T-helper 2 cell (primary cell): ENCODE measurements at places on chromosomes 16 and 17.

DNA sequence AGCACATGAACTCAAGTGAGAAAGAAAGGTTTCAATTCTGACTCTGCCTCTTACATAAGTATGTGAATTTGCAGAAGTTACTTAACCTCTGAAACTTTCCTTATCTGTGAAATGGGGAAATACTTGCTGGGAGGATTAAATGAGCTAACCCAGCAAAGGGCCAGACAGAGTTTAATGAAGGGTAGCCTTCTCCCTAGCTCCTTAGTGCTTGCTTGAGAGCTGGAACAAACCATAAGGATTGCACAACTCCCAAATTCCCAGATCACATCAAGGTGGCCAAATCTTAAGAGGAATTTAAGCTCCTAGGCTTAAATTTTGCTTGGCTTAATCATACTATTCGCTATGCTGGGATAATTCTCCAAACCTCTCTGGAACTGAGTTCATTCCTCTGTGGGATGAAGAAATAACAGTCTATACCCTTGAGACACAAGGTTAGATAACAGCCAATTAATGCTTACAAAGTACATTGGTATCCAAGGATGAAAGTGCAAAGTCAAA is 11.8 kb upstream of the WSB1 start:
- no peak for DNase-seq

DNA sequence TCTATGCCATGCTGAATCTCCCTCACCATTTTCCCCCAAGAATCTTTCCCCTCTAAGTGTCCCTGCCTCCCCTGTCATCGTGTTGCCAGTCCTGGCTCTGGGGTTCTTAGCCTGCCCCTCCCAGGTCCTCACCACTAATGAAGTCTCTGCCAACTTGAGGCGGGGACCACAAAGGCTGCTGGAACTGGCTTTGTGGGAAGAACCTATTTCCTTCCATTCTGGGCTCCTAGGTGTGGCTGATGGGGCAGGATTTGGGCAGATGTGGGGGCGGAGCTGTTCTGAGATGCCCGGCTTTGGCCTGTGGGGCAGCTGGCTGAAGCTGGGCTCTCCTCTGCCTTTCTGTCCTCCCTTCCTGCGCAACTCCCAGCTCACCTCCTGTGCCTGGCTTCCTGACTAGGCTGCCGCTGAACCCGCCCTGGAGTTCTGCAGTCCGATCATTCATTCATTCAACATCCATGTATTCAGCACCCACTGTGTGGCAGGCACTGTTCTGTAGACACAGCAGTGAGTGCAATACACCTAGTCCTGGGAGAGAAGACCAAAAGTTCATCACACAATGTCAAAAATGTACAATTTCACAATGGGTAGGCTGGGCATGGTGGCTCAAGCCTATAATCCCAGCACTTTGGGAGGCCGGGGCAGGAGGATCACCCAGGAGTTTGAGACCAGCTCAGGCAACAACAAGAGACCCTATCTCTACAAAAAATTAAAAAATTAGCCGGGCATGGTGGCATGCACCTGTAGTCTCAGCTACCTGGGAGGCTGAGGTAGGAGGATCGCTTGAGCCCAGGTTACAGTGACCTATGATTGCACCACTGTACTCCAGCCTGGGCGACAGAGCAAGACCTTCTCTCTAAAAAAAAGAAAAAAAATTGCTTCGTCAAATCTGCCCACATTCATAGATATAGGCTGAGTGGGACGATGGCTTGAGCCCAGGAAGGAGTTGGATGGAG is 1.9 kb upstream of the SNN start:
- no peak for DNase-seq

DNA sequence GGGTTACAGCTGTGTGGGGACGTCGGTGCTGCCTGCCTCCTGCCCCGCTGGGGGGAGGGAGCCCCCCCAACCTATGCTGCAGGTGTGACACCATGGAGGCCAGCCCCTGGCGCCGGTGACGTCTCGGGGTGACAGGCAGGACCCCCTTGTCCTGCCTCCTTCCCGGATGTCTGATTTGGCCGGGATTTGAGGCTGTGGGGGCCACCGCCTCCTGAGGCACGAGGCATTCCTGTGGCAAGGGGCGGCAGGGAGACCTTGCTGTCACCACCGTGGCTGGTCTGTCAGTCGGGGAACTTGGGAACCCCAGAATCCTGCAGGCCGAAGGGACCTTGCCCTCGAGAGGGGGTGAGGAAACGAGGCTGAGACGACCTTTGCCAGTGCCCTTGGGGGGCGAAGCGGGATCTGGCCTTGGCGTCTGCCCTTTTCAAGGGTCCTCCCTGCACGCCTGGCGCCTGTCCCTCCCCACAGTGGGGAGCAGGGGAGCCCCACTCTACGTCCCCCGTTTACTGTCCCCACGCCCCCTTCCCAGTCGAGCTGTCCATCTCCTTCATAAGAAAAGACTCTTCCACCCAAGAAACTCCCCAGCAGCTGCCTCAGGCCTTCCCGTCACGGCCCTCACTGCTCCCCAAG is 74.4 kb downstream of the METRNL start:
- DNase-seq, result no peak

DNA sequence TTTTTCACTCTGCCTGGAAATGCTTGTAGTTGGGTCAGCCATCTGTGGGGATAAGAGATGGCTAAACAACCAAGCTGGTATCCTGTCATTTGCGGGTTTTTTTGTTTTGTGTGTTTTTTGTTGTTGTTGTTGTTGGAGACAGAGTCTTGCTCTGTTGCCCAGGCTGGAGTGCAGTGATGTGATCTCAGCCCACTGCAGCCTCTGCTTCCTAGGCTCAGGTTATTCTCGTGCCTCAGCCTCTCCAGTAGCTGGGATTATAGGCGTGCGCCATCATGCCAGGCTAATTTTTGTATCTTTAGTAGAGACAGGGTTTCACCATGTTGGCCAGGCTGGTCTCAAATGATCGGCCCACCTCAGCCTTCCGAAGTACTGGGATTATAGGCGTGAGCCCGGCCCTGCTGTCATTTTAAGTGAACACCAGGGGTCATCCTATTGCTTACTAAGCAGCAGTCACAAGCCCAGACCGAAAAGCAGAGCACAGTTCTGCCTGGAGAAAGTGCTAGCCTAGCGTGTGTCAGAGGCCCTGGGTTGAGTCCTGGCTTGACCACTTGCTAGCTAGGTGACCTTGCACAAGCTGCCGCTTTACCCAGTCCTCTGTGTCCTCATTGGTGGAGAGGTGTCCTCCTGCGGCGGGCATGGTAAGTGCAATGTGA is 4.6 kb downstream of the SMCR8 start:
- DNase-seq, result peak; percentile 46

DNA sequence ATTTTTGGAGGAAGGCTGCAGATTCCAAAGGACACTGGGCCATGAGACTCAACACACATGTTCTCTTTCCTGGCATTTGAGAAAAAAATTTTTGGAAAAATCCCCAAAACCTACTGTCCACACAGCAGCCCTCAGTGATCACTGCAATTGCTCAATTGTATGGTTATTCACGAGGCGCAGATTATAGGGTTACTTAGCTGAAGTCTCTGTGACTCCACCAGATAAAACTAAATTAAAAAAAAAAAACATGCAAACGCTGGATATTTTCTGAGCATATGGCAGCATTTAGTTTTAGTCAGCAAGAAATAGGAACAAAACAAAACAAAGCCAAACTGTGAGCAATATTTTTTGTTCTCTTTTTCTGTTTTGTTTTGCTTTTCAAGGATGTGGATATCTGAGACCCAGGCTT is 83.8 kb upstream of the FAM20A start:
- DNase-seq, result no peak

GRCh38 chr16:74451951-74452758 is 30.9 kb upstream of the CLEC18B start:
- no peak for DNase-seq

DNA sequence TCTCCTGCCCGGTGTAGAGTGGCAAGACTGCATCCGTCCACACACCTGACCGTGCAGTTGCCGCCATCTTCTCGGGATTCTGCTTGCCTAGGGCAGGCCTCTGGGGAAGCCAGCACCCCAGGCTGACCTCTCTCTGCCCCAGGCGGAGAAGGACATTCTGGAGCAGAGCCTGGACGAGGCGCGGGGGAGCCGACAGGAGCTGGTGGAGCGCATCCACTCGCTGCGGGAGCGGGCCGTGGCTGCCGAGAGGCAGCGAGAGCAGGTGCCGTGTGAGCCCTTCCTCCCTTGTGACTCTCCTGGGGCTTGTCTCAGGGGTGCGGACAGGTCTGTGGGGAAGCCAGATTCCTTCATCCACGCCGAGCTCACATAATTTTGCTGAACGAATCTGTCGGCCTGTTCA is 19.8 kb downstream of the CARD14 start:
- DNase-seq, result no peak

DNA sequence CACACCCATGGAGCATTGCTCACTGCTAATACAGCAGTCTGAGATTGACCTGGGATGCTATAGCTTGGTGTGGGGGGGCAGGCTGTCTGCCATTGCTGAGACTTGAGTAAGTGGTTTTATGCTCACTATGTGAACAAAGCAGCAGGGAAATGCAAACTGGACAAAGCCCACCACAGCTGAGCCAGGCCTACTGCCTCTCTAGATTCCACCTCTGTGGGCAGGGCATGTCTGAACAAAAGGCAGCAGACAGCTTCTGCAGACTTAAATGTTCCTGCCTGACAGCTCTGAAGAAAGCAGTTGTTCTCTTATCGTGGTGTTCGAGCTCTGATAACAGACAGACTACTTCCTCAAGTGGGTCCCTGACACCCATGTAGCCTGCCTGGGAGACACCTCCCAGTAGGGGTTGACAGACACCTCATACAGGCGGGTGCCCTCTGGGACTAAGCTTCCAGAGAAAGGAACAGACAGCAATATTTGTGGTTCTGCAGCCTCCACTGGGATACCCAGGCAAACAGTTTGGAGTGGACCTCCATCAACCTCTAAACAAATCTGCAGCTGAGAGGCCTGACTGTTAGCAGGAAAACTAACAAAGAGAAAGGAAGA is 2204.8 kb downstream of the TP53TG3F start:
- DNase-seq, result no peak

DNA sequence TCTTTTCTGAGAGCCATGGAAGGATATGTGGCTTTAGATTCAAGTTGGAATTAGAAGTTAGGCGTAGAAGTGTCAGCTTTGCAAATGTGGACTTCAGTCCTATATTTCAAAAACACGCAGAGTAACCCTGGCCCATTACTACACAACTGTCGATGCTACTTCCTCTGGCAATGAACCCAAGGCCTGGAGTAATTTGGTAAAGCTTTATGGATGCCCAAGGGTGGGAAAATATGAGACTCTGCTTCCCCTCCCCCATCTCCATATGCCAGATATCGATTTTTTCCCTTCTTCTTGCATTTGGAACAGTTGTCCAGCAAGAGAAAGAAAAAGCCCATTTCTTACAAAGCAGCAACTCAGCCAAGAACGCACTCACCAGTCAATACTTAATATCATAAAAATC is 2.9 kb upstream of the MAP1LC3B start:
- no peak for DNase-seq

- no peak for DNase-seq
These were observed 124.5 kb downstream of the PRKCB start for GRCh38 chr16:23960081-23960885.

DNA sequence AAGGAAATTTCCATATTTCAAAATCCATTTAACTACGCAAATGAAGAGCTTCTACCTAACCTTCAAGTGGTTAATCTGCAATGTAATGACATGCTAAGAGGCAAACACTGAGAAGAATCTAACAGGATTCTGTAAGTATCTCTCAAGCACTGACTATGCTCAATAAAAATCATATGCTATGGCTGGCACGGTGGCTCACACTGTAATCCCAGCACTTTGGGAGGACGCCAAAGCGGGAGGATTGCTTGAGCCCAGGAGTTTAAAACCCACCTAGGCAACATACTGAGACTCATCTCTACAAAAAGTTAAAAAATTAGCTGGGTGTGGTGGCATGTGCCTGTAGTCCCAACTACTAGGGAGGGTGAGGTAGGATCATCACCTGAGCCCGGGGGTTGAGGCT is 32.7 kb downstream of the GNA13 start:
- no peak for DNase-seq

- no peak for DNase-seq
These were observed 6.5 kb downstream of the IRX5 start for GRCh38 chr16:54936979-54937670.

DNA sequence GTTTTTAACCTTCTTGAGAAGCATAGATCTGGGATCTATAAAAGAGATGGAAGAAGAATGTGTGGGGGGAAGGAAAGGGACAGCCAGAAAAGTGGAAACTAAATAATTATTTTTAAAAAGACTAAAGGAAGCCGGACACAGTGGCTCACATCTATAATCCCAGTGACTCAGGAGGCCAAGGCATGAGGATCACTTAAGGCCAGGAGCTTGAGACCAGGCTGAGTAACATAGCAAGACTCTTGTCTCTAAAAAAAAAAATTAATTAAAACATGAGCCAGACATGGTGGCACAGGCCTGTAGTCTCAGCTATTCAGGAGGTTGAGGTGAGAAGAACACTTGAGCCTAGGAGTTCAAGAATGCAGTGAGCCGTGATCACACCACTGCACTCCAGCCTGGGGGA is 335.1 kb downstream of the GRIN2A start:
- DNase-seq, result no peak

DNA sequence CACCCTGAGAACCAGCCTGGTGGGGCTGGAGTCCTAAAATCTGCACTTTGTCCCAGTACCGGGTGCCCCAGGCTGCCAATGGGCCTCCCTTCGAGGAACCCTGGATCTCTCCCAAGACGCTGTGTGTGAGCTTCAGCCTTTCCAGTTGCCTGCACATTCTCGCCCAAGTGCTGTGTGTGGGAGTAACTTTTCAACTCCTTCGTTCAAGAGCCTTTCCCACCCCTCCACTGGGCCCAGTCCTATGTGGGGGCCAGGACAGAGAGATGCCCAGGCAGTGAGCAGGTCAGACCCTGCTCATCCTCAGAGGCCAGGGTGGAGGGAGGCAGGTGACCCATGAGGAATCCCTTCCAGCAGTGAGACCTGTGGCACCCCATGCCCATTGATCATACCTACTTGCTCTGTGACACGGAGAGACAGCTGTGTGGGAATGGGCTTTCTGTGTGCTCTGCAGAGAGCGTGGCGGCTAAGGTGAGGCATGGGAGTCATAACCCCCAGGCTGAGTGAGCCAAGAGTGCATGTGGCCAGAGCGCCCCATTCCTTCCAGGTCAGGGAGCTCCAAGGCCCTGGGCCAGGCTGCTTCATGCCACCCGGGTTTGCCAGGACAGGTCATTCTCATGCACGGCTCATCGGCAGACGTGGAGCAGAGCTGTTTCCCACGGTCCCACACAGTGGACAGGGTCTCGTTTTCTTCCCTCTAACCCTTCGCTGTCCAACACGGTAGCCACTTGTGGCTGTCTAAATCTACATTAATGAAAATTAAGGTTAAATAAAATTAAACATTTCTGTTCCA is 154.4 kb downstream of the CLEC16A start:
- no peak for DNase-seq

GRCh38 chr16:81652798-81653505 is 126.1 kb upstream of the PLCG2 start:
- no peak for DNase-seq

GRCh38 chr17:43584666-43585102 is 38.5 kb upstream of the ETV4 start:
- DNase-seq, result no peak

GRCh38 chr16:57977418-57978069 is 6.6 kb upstream of the CNGB1 start:
- no peak for DNase-seq

DNA sequence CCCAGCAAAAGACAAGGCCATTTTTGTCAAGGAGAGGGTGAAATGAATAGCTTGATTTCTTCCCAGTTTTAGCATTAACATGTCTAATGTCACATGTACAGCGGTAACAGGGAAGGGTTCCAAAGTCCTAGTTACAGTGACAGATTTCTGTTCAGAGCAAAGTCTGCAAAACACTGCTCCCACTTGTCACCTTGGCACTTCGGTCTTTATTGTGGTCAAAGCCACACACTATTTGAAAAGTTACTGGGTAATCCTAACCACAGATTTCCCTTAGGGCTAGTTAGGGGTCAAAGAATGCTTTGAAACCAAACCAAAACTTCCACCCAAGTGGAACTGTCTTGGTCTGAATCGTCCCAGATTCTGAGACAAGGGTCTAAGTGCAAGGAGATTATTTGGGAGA is 455.6 kb downstream of the HS3ST3B1 start:
- no peak for DNase-seq
